ENCODE measurements at places on chromosomes 2 and 18.
A peak's percentile ranks its signal among the peaks of the same experiment; 100 is the strongest.

DNA sequence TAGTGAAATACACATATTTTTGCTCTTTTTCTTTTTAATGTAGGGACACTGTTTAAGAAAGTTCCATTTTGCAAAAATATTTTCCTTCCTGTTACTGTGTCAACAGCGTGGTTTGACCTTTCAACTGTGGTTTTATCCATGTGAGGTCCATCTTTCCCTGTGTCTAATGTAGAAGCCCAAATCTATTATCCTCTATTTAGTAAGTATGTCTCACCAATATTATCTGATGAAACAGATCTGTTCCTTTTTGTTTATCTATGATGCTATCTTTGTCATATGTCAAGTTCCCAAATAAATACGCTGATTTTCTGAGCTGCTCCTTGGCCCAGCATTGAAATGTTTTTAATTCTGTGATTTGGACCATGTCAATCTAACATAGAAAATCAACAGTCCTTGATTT lies 3.5 kb upstream of the ARHGAP15 start:
- DNase-seq, result no peak

DNA sequence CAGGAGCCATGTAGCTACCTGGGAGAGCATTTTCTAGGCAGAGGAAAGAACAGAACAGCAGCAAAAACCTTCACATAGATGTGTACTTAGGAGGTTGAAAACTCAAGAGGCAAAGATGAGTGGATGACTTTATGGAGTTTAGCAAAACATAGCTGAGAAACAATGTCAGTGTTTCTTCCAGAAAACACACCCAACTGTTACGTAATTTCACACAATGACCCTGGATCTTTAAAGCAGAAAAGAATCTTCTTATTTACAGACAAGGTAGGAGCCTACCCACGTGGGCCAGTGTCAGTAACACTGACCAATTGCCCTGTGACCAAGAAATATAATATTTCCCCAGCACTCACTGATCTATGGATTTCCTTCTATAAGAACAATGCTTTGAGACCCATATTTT lies 254.6 kb downstream of the CDH20 start:
- no peak for DNase-seq

GRCh38 chr18:70673831-70674230 lies 385.0 kb downstream of the SOCS6 start:
- no peak for DNase-seq

DNA sequence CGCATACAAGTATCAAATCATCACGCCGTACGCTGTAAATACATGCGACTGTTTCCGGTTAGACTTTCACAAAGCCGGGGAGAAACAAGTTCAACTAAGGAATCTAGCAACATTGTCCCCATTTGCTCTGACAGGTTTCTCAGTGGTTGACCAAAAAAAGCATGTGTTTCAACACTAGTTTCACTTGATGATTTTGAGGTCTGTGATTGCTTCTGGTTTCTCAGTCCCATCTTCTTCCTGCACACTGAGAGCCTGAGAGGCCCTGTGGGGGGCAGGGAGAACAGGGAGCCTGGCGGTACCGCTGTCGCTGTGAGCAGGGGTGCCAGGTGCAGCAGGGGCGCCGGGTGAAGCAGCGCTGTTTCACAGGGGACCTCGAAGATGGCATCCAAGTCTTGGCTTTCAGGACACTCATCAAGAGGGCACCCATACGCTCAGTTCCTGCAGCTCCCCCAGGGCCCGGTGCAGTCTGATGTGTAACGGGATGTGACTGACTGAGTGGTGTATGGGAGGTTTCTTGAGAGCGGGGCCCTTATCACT lies 270.9 kb downstream of the TWIST2 start:
- no peak for DNase-seq

- DNase-seq, result no peak
These were observed 53.5 kb upstream of the TGFA start for GRCh38 chr2:70607121-70607561.

GRCh38 chr2:103469800-103470199 lies 708.0 kb downstream of the TMEM182 start:
- DNase-seq, result no peak

GRCh38 chr2:187505065-187505672 lies 49.1 kb downstream of the TFPI start:
- no peak for DNase-seq

DNA sequence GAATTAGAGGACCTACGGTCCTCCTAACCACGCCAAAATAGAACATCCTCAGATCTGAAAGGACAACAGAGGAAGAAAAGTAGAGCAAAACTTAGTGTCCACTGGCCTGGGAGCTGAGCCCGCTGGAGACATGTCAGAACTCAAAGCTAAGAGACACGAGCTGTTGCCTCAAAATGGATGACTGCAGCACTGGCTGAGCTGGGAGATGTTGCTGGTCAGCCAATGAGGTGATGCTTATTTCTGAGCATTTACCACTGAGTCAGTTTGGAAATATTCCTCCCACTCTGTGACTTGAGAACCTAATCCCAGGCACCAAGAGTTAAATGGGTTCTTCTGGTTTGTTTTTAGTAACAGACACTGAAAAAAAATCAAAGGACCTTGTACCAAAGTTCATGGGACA lies 32.6 kb downstream of the FBXO15 start:
- DNase-seq, result no peak

DNA sequence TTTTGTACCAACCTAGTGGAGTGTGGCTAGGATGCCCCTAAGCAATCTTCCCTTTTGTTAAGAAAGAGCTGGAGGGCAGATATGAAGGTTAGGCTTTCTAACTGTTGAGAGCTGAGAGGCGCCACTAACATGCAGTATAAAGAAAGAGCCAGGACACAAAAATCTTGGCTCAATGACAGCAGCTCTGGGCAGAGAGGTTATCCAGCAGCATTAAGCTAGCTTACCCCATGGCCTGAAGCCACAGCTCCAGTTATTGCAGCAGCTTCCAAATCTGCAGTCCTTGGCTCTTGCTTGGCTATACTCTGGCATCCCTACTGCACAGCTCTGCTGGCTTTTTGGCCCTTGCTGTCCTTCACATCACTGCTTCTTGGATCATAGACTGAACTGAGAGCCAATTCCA lies 213.4 kb downstream of the GPD2 start:
- DNase-seq, result peak; percentile 28

- DNase-seq, result no peak
These were observed 415.2 kb downstream of the NBAS start for GRCh38 chr2:15145919-15146318.

- DNase-seq, result no peak
These were observed 18.2 kb upstream of the IHH start for GRCh38 chr2:219078951-219079350.

DNA sequence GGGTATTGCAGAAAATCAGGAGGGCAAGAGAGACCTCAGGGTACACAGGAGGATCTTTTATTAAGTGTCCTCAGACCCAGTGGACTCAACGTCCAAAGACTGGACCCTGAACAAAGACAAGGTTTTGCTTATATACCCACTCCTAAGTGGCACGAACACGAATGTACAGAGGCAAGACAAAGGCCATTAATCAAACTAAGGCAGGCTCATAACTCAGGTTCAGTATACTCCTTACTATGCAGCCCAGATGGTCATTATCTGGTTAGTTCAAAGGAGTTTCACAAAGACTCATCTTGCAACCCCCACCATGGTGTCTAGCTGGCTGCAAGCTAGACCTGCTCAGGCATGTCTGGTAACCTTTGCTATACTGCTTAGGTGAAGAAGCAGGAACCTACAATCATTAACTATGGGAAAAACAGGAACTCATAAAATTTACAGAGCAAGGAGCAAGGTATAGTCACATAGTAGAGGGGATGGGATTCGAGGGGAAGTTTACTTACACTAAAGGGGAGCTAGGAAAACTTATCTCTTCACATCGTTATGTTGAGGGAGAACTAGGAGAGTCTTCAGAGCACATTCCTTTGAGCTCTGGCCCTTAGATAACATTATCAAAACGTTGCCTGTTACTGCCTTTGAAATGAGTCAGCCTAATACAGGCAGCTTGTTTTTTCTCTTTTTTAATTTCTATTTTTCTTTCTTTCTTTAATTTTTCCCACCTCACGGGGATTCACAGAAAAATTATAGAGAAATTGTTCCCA lies 33.9 kb downstream of the SLC4A3 start:
- no peak for DNase-seq
